ENCODE measurements at places on chromosomes 7 and 10.

- DNase-seq = peak; percentile 53
Measured at GRCh38 chr7:15309872-15310271, 251.9 kb downstream of the AGMO start.

DNA sequence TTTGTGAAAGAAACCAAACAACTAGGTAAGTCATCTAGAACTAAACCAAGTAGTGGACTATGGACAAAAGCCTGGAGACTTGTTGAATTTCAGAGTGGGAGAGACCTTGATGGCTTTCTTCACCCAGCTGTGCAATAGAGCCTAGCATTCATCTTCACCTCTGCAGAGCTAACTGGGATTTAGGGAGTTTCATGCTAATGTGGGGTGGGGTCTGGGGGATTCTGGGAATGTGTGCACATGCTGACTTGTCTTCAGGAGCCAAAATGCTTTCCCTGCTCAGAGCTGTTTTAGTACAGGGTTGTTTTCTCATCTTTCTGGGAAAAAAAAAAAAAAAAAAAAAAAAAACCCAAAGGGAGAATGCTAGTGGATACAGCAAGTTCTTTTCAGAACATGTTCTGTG lies 81.3 kb upstream of the ARHGAP21 start:
- DNase-seq = no peak

DNA sequence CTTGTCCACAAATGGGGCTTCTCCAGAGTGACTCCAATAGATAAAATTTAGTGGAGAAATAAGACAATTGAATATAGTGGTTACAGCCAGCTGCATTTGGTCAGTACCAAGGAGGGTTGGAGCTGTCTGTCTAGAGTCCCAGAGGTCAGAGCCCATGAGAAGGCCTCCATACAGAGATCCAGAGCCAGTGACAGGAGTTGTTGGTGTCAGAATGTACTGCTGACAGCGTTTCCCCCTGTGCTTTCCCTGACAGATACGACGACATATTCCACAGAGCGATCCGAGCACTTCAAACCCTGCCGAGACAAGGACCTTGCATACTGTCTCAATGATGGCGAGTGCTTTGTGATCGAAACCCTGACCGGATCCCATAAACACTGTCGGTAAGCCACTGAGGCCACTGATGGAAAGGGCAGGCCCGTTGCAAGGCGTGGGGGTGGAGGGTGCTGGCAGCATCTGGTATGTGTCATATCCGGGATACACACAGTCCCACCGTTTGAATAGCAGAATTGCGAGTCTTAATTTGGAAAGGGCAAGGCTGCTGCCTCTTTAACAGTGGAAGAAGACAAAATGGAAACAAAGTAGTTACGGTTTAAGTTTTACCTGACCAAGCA lies 483.6 kb downstream of the NRG3 start:
- DNase-seq = peak; percentile 1

GRCh38 chr7:95847061-95847460 lies 74.7 kb downstream of the DYNC1I1 start:
- DNase-seq = peak; percentile 12

DNA sequence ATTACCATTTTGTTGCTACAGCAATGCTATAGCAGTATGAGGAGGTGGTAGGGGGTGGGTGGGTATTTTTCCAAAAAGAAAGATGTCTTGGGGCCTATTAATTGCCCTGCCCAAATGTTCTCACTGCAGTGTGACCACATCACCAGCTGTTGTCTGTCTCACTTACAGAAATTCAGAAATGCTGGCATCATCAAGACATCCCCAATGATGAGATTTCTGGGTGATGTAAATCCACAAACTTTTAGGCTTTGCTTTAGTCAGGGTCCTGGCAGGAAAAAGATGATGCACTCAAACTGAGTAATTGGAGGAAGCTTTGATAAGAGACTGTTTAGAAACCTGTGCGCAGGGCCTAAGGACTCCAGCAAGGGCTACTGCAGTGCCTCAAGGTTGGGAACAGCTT lies 56.2 kb upstream of the OPN4 start:
- no peak for DNase-seq

GRCh38 chr7:27115221-27116026 lies 12.9 kb upstream of the HOXA2 start:
- no peak for DNase-seq

- peak; percentile 73 for DNase-seq
Measured at GRCh38 chr7:138001529-138002095, at the start of gene CREB3L2. Gene CREB3L2 (minus strand): TSS chr7:138002086. CDS start chr7:138001705, 381 bp downstream.

GRCh38 chr10:45373003-45373575 lies 927 bp upstream of the ALOX5 start:
- no peak for DNase-seq

DNA sequence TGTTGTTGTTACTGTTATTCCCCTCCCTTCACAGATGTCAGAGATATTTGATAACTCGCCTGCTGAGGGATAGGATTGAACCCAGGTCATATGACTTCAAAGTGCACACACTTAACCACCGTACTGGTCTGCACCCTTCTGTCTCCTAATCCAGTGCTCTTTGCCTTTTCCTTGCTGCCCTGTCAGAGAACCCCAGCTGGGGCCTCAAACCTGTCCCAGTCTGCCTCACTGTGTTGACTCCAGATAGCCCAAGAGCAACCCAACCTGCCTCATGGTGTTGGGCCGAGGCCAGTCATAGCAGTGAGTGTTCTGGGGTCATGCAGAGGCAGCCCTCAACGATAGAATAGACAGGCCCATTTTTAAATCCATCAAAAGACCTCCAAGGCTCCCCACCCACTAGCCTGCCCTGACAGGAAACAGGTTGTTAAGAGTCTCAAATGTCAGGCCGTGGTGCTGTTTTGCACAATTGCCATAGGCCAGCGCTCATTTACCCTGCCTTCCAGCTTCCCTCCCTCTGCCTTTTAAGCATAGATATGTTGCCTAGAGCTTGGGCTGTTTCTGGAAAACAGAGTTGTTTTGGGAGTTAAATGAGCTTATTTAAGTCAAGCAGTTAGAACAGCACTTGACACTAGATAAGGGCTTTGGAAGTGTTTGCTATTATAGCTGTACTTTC lies 37.0 kb upstream of the PDCD4 start:
- no peak for DNase-seq

GRCh38 chr7:64880322-64881297 lies 22.5 kb upstream of the ZNF273 start:
- no peak for DNase-seq

DNA sequence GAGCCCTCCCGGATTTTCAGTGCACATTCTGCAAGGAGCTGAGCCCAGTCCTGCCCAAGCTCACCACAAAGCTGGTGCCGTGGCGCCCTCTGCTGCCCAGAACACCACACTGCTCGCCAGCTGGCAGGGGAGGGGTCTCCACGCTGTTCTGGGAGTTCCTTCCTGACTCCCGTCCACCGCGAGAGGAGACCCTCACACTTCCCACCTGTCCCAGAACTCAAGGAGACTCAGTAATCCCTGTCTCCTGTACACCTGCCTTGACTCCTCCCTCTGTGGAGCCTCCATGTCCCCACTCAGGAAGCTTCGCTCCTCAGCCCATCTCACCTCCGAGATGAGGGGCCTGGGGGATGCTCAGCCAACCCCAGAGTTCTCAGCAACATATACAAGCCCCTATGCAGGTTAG lies 11.3 kb downstream of the C10orf105 start:
- no peak for DNase-seq

GRCh38 chr10:110848106-110848505 lies 23.6 kb upstream of the PDCD4 start:
- DNase-seq = no peak

GRCh38 chr10:57188846-57189245 lies 827.8 kb upstream of the ZWINT start:
- no peak for DNase-seq

- peak; percentile 51 for DNase-seq
Measured at GRCh38 chr7:41219276-41219675, 483.6 kb downstream of the INHBA start.

DNA sequence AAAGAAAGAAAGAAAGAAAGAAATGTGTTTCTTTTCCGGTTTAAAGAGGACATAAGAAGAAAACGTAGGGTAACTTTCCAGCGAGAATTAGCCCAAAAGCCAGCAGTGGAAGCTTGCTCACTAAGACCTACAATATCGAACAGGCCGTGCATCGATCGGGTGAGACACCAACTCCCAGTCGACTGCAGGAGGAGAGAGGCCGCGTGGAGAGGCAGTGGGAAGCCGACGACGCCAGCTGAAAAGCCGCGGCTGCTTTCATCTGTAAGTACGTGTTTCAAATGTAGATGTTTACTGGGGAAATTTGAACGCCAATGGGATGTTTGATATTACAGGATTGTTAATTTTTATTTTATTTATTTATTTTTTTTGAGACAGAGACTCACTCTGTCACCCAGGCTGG lies 28.6 kb upstream of the GIMAP8 start:
- DNase-seq = no peak

- DNase-seq = no peak
Measured at GRCh38 chr7:29812185-29812876, 6.0 kb downstream of the WIPF3 start.

DNA sequence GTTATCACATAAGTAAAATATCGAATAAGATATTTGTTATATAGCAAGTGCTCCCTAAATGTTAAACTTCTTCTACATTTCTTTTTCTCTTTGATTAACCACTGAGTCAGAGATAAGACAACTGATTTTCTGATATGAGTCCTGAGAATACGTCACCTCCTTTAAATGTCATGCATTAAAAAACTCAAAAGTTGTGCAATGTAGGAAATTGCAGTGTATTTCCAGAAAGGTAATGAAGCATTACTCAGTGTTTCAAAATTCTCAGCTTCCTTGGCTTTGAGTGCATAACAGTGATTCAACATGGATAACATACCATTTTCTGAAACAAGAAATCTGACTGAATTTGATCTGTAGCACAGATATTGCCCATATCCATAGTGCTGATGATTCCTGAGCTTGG lies 155.8 kb downstream of the BMPER start:
- DNase-seq = peak; percentile 84

DNA sequence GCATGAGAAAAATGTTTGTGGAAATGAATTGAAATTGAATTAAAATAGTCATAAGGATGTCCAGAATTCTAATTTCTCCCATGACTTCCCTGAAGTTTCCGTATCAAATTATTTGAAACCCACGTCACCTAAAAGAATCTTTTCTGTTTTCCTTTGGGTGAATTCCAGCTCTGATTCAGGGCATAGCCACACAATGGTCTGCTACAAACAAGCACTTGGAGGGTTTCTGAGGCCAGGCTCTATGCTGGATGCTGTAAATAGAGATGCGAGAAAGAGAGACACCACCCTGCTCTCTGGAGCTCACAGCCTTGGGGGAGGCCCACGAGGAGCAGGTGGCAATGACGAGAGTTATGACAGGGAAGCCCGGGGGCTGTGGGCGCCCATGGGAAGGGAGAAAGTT lies 33.6 kb downstream of the GHRHR start:
- DNase-seq = peak; percentile 3

- DNase-seq = peak; percentile 79
Measured at GRCh38 chr10:68406815-68407548, at the start of gene RUFY2. Gene RUFY2 (minus strand): TSS chr10:68407277. CDS start chr10:68407189, 88 bp downstream.

DNA sequence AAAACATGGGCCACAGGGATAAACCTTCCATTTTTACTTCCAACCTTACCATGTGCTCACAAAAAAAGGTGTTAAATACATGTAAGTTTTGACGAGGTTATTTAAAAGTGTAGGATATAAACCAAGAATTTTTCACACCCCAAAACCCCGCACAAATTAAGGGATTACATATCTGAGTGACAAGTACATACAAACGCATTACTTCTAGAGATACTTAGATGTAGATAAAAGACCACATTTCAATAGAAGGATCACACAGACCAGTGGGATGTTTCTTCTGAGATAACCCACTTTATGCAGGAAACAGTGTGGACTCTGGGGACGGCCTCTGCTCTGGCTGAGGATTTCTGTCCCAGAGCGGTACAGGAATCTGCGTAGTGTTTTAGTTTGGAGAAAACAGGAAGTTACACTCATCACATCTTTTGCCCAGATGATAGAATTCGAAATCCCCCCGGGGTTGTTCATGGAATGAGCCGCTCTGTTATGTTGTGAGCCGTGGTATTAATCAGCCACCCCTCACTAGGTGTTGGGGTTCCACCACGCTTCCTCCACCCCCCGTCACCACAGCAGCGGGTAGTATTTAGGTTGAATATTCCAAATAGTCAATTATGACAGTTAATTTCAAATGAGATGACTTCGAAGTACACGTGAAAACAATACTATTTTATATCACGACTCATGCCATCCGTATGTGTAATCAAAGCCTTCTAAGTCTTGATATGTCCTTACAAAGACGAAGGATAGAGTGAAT lies 1.3 kb upstream of the CUL1 start:
- peak; percentile 73 for DNase-seq

DNA sequence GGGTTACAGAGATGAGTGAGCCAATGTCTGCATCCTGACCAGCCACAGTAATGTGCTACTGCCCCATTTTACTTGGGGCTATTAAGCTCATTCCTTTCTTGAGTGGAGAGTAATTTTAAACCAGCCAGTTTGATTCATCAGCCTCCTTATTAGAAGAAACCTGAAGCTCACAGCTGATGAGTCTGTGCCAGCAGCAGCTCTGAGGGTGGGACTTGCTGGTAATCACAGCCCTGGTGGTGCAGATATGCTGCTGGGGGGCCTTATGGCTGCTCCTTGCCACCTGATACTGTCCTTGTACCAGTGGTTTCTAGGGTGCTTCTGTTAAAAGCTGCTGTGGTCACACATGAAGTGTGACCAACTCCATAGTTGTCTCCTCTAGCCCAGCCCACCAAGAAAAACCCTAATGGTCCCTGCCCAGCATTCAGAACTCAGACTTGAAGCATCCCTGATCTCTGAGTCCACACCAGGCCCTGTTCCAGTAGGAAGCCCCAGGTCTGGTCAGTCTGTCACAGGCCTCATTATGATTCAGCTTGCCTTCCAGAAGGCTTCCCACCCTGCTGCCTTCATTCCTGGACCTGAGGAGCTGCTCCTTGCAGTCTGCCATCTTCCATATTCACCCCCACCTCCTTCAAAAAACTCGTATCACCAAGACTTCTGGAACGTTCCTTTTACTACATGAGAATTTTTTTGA lies 28.9 kb upstream of the RBM20 start:
- no peak for DNase-seq

GRCh38 chr7:108486291-108486966 lies 30.2 kb upstream of the NRCAM start:
- peak; percentile 36 for DNase-seq

DNA sequence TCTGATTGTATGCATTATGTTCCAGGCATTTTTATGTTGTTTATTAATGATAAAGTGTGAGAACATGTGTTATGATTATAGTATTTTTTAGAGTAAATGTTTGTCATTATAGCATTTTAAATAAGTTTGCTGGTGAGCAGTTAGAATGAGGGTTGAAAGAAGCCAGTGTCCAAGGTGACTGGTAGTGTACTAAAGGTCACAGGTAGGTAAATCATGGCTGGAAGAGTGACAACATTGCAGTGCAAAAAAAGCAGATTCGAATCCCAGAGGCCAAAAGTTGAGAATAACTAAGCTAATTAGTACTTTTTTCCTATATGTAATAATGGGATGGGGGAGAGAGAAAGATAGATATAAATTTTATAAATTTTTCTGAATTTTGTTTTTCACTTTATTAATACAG lies 44.0 kb downstream of the RSBN1L start:
- DNase-seq = no peak

DNA sequence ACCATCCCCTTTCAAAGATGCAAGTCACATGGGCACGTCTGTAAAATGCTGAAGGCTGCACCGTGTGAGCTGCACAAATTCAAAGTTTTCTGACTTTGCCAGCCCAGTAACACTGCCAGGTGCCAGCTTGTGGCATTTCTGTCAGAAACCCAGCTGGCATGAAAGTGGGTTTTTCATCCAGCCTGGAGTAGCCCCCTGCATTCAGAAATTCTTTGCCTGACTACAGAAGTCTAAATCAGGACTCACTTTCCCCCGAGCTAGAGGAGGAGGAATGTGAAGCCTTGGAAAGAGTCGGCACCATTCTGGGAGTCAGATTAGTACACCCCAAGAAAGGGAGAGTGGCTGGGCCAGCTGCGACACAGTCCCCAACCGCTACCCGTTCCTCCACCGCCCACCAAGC lies 56.7 kb upstream of the EN2 start:
- DNase-seq = no peak

- DNase-seq = no peak
Measured at GRCh38 chr10:127314797-127315196, 118.4 kb upstream of the INSYN2A start.

Measured in AG10803 (cell line).